ENCODE measurements at places on chromosomes 6 and 20. TPM values are rescaled to one million over a fixed set of nuclear protein-coding genes. Genes with fewer than 3 reads are reported as not detected.
A peak's percentile ranks its signal among the peaks of the same experiment; 100 is the strongest.

The TCF21 gene
- 5.2 TPM for total RNA-seq

- no peak for DNase-seq
These were observed 142.4 kb downstream of the FNDC1 start for GRCh38 chr6:159311618-159312017.

- DNase-seq: no peak
These were observed 41.8 kb downstream of the GPR63 start for GRCh38 chr6:96795481-96795880.

DNA sequence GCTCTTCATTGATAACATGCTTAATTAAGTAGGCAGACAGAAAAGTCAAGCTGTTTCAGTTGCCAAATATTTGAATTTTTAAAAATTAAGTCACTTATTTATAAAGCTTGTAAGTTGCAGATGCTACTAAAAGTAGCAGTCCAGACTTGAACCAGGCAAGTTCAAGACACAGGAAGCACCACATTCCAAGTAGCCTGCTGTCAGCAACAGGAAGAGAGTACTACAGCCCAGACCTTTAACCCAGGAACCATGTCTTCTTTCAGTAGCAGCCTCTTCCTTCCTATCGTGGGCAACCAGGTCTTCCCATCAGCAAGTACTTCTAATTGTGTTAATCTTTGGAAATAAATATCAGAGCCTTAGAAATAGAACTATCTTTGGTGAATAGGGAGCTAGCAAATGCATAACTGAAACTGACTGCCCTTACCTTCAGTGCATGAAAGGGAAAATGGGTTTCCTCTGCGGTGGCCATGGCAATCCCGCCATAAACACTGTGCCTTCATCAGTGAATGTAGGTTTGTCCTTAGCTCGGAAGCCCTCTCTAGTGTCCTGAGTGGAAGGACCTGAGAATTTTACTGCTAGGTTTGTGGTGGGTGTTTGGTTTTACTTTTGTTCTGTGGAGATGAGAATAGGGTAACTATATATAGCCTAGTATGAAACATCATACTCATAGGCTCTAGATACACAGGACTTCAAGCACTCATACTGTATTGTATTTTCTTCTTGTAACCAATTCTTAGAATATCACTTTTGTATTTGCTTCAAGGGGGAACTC, 95.6 kb downstream of the SYCP2 start:
- DNase-seq: no peak

The TMEM74B gene
- 0.42 TPM for total RNA-seq

The ZC3H12D gene
- total RNA-seq: 3.0 TPM

DNA sequence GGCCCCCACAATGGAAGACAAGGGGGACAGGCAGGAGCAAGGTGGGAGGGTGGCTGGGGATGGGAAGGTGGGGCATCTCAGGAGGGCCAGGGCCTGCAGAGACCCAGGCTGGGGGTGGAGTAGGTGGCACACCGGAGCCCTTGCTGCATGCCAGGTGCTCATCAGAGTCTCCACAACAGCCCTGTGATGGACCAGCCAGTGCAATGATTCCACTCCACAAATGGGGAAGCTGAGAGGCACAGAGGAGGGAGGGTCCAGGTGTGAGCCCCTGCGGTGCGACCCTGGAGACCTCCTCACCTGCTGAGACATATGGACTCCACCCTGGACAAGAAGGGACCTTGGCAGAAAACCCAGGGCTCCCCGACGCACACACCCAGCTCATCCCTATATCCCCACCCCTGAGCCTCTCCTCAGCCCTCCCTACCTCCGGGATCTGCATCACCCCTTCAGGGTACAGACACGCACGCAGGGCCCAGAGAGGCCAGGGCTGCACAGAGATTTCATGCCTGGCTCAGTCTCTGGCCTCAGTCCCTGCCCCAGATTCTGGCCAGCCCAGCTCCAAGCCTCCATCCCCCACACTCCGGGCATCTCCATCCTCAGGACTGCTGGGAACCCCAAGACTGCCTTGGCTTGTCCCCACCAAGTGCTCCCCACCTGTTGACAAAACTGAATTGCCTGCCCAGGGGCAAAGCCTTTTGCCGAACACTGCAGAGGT, 7.1 kb upstream of the GRM4 start:
- DNase-seq: peak; percentile 82

DNA sequence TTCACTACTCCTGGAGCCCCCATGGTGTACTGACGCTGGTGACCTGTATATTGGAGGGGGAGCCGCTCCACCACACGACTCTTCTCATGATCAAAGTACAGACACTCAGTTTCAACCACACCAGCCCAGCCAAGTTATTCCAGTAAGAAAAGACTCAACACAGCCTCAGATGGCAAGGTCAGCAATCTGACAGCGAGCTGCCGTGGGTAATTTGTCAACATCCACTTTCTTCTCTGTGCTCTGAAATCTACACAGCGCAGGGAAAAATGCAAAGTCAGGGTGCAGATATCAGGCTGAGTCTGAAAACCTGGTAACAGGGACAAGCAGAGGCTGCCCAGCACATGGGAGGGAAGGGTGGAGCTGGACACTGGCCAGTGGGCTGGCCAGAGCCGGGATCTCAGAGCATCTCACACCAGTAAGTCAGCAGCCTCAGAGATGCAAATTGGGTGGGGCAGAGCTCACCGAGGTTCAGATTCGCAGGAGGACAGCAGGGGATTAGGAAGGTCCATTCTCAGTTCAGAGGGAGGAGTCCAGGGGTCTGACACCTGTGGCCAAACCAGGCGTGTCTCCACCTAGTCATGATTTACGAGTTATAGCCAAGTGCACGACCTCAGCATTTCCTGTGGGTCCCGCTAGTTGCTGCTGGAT, 44.5 kb upstream of the RPS6KA2 start:
- no peak for DNase-seq

- no peak for DNase-seq
These were observed 14.0 kb downstream of the RBL1 start for GRCh38 chr20:37081717-37082289.

- no peak for DNase-seq
These were observed 160.8 kb upstream of the RSPO3 start for GRCh38 chr6:126957721-126958120.

DNA sequence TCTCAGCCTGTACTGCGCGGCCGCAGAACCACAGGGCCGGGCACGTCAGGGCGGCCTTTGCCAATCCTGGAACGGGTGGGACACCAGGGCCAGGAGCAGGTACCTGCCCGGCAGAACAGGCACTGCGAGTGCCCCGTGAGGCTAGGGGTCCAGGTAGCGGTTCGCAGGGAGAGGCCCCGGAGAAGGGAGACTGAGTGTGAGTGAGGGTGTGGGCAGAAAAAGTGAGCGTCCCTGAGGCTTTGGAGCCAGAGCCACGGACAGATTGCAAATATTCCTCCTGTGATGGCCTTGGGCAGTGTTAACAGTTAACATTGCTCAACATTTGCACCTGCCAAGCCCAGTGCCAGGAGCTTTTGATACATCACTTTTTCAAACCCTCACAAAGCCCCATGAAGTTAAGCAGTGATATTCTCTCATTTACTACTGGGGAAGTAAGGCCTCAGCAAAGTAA, 491 bp downstream of the GNMT start:
- no peak for DNase-seq

The ACTR5 gene
- total RNA-seq: 6.3 TPM

DNA sequence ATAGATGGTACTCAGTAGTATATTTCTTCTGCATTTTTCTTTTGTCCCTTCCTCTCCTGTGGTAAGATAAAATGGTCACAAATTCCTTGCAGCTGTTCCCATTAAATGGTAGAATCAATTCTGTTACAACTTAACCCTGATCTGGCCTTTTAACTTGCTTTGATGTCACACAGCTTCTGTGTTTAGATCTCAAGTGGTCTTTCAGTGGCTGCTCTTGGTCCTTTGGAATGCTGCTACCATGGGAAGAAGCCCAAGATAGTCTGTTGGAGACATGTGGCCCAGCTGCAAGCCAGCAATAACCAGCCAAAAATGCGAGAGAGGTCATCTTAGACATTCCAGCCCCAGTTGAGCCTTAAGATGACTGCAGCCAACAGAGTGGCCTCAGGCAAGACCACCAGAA, 429.7 kb downstream of the KIF16B start:
- DNase-seq: no peak

- no peak for DNase-seq
These were observed 88.8 kb downstream of the SASH1 start for GRCh38 chr6:148431413-148431812.

The THBD gene
- total RNA-seq: 49.6 TPM

DNA sequence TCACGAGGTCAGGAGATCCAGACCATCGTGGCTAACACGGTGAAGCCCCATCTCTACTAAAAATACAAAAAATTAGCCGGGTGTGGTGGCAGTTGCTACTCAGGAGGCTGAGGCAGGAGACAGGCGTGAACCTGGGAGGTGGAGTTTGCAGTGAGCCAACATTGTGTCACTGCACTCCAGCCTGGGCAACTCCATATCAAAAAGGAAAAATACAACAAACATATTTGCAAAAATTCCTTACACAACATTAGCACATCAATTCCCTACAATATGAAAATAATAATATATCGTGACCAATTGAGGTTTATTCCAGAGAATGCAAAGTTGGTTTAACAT, 38.8 kb upstream of the PLEKHG1 start:
- DNase-seq: no peak

DNA sequence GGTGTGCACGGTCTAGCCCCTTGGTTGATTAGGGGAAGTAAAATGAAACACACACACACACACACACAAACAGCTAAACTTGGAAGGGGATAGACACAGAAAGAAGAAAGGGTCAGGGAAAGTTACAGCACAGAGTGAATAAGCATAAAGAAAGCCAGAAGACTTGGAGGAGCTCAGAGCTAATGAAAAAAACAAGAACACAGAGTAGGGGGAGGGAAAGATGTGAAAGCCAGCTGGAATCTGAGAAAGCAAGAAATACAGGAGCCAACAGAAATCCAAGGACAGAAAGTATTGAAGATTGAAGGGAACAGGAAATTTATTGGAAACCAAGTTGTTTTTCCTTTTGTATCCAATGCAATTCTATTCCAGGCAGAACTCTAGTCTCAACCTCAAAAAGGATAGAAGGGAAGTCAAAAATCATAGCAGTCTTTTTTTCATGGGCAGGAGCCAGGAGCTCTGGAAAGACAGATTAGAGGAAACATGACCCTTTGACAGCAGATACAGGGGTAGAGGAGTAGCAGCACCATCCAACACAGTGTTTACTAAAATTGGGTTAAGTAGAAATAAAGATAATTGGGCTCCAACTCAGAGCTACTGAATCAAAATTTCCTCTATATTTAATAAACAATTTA, 10.1 kb downstream of the HMGCLL1 start:
- DNase-seq: no peak

GRCh38 chr6:106309766-106310373, 15.7 kb downstream of the ATG5 start:
- DNase-seq: no peak

- no peak for DNase-seq
These were observed 1.6 kb downstream of the MRGBP start for GRCh38 chr20:62797671-62798532.

The PROKR2 gene
- not detected for total RNA-seq

- no peak for DNase-seq
These were observed 1359.4 kb upstream of the GJE1 start for GRCh38 chr6:140773276-140773675.

The SLC25A27 gene
- total RNA-seq: 12.9 TPM

The LAMA5 gene
- 126 TPM for total RNA-seq

DNA sequence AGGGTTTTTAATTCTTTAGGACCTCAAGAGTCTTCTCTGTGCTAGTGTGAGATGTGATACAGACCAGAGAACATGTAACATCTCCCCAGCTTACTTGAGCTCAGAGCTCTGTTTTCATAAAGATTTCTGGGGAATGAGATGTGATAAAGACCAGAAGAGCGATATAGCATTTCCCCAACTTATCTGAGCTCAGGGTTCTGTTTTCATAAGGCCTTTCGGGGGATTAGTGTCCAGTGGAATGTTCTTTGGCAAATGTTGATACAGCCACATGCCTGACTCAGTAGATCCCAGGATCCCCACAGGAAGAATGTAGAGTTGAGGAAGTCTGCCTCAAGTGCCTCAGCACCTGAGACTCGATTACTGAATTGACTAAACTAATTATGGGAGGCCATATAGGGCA, 18.7 kb upstream of the TOP1 start:
- DNase-seq: no peak

The SOX18 gene
- total RNA-seq: 70.5 TPM

The KATNA1 gene
- 16.5 TPM for total RNA-seq

The METTL24 gene
- 1.2 TPM for total RNA-seq

DNA sequence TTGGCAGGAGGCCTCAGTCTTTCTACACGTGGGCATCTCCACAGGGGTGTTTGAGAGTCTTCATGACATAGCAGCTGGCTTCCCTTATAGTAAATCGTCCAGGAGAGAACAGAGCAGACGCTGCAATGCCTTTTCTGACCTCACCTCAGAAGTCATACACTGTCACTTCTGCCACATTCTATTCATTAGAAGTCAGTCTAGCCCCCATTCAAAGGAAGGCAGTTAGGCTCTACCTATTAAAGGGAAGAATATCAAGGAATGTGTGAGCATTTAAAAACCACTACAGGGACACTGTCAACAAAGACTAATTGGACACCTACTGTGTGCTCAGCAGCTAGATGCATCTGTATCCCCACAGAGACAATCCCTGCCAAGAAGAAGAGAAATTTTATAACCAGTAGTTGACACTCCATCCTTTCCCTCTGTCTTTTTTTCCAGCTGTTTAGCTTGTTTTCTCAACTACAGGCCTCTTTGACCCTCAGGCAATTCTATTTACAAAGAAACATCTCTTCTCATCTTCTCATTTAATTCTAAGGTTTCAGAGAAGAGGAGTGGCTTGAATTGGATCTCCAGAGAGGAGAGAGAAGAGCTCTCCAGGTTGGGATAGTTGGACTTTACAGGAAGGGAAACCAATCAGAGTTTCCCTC, 18.6 kb downstream of the ARMC12 start:
- no peak for DNase-seq

- DNase-seq: no peak
These were observed 21.7 kb downstream of the MDFI start for GRCh38 chr6:41659935-41660334.

DNA sequence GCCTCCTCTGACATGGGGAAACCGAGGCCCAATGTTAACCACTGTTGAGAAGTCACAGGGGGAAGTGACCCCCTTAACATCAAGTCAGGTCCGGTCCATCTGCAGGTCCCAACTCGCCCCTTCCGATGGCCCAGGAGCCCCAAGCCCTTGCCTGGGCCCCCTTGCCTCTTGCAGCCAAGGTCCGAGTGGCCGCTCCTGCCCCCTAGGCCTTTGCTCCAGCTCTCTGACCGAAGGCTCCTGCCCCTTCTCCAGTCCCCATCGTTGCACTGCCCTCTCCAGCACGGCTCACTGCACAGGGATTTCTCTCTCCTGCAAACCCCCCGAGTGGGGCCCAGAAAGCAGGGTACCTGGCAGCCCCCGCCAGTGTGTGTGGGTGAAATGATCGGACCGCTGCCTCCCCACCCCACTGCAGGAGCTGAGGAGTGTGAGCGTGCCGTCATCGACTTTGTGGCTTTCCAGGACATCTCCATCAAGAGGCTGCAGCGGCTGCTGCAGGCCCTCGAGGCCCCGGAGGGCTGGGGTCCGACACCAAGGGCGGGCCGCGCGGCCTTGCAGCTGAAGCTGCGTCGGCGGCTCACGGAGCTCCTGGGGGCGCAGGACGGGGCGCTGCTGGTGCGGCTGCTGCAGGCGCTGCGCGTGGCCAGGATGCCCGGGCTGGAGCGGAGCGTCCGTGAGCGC, 1.6 kb downstream of the TNFRSF6B start:
- no peak for DNase-seq

GRCh38 chr20:50693001-50693400, 1.7 kb upstream of the RIPOR3 start:
- no peak for DNase-seq

GRCh38 chr6:62891065-62891647, 320.1 kb upstream of the FKBP1C start:
- DNase-seq: no peak

The SLC17A3 gene
- not detected for total RNA-seq

The ACAT2 gene
- total RNA-seq: 11.1 TPM

All from mesenteric fat pad (tissue), 1 donor.